ENCODE measurements at places on chromosomes 3 and 15.

DNA sequence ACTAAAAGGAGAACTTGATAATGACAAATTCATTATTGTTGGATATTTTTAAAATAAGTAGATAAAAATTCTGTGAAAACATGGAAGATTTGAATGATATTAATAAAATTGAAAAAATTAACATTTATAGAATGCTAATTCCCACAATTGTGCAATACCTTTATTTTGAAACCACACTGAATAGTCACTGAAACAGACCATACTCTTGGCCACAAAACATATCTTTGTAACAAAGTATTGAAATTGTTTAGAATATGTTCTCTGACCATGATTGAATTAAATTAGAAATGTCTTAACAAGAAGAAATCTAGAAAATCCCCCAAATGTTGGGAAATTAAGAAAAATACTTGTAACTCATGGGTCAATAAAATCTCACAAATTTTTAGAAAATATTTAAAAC lies 49.2 kb downstream of the ARHGAP11B start:
- no peak for DNase-seq

- DNase-seq: no peak
Observed at GRCh38 chr3:131972091-131972490, 62.7 kb downstream of the CPNE4 start.

DNA sequence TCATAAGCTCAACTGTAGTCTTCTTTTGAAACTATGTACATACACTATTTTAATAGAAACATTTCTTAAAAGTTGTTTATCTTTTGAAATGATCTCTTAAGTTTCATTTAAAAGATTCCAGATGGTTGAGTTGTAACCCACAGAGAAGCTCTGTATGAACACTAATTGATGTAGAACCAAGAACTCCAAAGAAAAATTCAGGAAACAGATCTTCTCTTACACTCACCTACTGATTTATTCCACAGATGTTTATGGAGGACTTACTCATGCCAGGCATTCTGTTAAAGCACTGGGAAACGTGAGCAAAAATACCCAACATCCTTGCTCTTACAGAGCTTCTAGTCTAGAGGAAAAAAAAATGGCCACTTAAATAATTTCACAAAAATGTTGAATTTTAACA lies 551.1 kb downstream of the NAALADL2 start:
- no peak for DNase-seq

GRCh38 chr3:140770977-140771667 lies 93.3 kb downstream of the TRIM42 start:
- DNase-seq: no peak

Data from effector CD8-positive, alpha-beta T cell (primary cell).